ENCODE measurements at places on chromosomes 12 and 14.

GRCh38 chr12:85759091-85759490 is 77.1 kb downstream of the RASSF9 start:
- no peak for DNase-seq

- DNase-seq = no peak
These were observed 101.7 kb downstream of the DPF3 start for GRCh38 chr14:72792051-72792788.

- DNase-seq = no peak
These were observed 12.9 kb downstream of the ST8SIA1 start for GRCh38 chr12:22321638-22322037.

- DNase-seq = no peak
These were observed 682 bp upstream of the TRIP11 start for GRCh38 chr14:92040431-92041051.

- no peak for DNase-seq
These were observed 116.6 kb downstream of the GCH1 start for GRCh38 chr14:54785778-54786770.

DNA sequence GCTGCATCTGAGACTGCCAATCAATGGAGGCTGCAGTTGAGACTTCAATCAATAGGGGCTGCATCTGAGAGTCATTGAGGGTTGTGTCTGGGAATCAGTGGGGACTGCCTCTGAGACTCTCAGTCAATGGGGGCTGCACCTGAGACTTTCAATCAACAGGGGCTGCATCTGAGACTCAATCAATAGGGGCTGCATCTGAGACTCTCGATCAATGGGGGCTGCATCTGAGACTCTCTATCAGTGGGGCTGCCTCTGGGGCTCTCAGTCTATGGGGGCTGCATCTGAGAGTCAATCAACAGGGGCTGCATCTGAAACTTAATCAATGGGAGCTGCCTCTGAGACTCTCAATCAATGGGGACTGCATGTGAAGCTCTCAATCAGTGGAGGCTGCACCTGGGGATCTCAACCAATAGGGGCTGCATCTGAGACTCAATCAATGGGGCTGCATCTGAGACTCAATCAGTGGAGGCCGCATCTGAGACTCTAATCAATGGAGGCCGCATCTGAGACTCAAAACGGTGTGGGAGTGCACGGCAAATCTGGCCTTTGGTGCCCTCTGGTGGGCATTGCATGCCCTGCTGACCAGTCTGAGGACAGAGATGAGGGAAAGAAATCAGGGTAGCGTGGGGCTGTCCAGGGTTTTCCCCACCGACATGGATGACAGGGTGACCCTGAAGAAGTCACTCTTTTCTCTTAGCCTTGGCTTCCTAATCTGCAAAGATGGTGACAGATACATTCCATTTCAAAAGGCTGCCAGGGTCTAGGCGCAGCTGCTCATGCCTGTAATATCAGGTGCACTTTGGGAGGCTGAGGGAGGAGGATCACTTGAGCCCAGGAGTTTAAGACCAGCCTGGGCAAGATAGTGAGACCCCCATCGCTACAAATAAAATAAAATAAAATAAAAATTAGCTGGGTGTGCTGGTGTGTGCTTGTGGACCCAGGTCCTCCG is 41.3 kb upstream of the EIF5 start:
- peak; percentile 54 for DNase-seq

DNA sequence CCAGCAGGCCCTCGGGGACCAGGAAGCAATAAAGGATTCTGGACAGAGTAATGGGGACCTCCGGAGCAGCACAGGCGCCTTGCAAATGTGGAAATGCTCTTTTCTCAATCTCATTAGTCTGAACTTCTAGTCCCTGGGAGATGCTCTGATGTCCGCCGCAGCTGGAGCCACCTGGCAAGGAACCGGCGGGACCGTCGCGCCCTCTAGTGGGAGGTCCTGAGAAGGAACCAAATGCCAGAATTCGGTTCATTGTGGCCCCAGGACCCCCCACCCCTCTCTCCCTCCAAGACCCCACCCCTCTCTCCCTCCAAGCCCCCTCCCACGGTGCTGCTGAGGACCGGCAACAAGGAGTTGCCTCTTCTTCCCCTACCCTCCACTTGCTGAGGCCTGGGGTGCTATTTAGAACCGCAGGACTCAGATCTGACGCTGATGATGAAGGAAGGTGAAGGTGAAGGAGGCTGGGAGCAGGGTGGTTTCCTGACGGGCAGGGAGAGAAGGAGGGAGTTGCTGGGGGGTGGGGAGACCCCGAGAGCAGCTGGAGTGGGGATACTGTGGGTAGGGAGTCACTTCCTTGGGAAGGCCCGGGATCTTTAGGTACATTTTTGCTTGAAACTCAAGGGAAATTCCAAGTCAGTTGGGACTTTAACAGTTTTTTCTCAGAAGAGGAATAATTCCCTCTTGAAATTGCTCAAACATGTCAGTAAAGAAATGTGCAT is 42.5 kb downstream of the SMIM41 start:
- no peak for DNase-seq
